ENCODE measurements at places on chromosomes 2 and 18.

GRCh38 chr2:144675731-144676130 lies 155.8 kb upstream of the ZEB2 start:
- no peak for DNase-seq

DNA sequence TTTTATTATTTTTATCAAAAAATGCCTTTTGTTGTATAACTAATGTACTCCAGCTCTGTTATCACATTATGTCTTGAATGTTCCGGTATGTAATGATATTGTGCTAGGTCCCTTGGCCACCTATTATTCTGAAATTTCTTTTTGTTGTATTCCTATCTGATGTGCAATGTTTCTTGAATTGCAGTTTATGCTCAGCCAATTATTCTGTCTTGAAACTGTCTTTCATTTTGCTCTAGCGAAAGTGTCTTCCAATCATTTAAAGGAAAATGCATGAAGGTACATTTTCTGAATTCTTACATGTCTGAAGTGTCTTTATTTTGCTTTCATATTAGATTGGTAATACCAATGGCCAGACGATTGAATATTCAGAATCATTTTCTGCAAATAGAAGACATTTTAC lies 277.5 kb downstream of the SPAG16 start:
- DNase-seq, result no peak

GRCh38 chr2:209423562-209424198 lies at the start of gene MAP2:
Gene MAP2 (plus strand): TSS chr2:209424047. CDS start chr2:209653171, 229,124 bp downstream.
- DNase-seq, result peak; percentile 80

GRCh38 chr2:49935449-49935848 lies 781.1 kb upstream of the FSHR start:
- no peak for DNase-seq

GRCh38 chr18:59311631-59312030 lies 6.8 kb downstream of the CPLX4 start:
- DNase-seq, result no peak

DNA sequence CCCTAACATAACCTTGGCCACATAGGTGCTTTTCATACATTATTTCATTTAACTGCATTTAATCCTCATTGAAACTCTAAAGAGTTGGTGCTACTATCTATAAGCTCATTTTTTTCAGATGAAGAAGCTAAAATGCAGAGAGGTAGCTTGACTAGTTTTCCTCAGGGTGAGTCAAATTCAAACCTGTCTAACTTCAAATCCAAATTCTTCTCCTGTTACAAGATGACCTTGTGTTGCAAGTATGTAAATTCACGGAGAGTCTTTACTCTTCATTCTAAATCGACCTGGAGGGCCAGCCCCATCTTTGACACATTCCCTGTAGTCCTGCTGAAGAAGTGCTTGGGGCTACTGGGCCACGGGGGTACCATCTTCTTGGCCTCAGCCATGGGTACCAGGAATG lies 8.2 kb upstream of the SETBP1 start:
- DNase-seq, result no peak

Measured in NCI-H1048 (cell line).